ENCODE measurements at places on chromosomes 2 and 18. TPM values are rescaled to one million over a fixed set of nuclear protein-coding genes. Genes with fewer than 3 reads are reported as not detected.

The FTCDNL1 gene
- total RNA-seq, result 2.1 TPM

- no peak overlapping the region for H3K4me3 ChIP-seq
- no peaks in the 10 kb centered on the region for H3K4me1 ChIP-seq
- no peaks in the 10 kb centered on the region for H3K27me3 ChIP-seq
- H3K36me3 ChIP-seq, result peaks cover 69% of the 10 kb centered on the region
- no peak overlapping the region for H3K27ac ChIP-seq
These were observed 79.5 kb downstream of the ITGA4 start for GRCh38 chr2:181536730-181537129.

GRCh38 chr2:41958775-41959174 is 89.0 kb upstream of the PKDCC start:
- H3K4me1 ChIP-seq, result no peaks in the 10 kb centered on the region
- no peak overlapping the region for H3K27ac ChIP-seq
- peaks cover 8% of the 10 kb centered on the region for H3K27me3 ChIP-seq
- no peak overlapping the region for H3K4me3 ChIP-seq

GRCh38 chr18:21115519-21116411 is 4.2 kb upstream of the ROCK1 start:
- DNase-seq, result no peak
- no peak overlapping the region for H3K4me3 ChIP-seq
- H3K27ac ChIP-seq, result no peak overlapping the region
- H3K36me3 ChIP-seq, result no peaks in the 10 kb centered on the region
- peaks cover 14% of the 10 kb centered on the region for H3K4me1 ChIP-seq

The TMEM200C gene
- total RNA-seq, result 0.07 TPM

GRCh38 chr2:10242451-10242850 is 60.3 kb upstream of the HPCAL1 start:
- DNase-seq, result no peak
- no peak overlapping the region for H3K27ac ChIP-seq
- no peaks in the 10 kb centered on the region for H3K4me1 ChIP-seq
- H3K4me3 ChIP-seq, result no peak overlapping the region

The ALLC gene
- not detected for total RNA-seq

GRCh38 chr18:58766164-58766563 is 94.9 kb downstream of the MALT1 start:
- peaks cover 44% of the 10 kb centered on the region for H3K27me3 ChIP-seq
- no peak for DNase-seq
- H3K4me3 ChIP-seq, result no peak overlapping the region
- H3K4me1 ChIP-seq, result peaks cover 17% of the 10 kb centered on the region

The CRYBA2 gene
- not detected for total RNA-seq

GRCh38 chr2:183993052-183993451 is 605.3 kb upstream of the ZNF804A start:
- no peak overlapping the region for H3K4me3 ChIP-seq
- peaks cover 1% of the 10 kb centered on the region for H3K27me3 ChIP-seq
- H3K27ac ChIP-seq, result no peak overlapping the region
- no peaks in the 10 kb centered on the region for H3K4me1 ChIP-seq
- DNase-seq, result no peak

The HRH4 gene
- 1.9 TPM for total RNA-seq

The NT5DC4 gene
- not detected for total RNA-seq

DNA sequence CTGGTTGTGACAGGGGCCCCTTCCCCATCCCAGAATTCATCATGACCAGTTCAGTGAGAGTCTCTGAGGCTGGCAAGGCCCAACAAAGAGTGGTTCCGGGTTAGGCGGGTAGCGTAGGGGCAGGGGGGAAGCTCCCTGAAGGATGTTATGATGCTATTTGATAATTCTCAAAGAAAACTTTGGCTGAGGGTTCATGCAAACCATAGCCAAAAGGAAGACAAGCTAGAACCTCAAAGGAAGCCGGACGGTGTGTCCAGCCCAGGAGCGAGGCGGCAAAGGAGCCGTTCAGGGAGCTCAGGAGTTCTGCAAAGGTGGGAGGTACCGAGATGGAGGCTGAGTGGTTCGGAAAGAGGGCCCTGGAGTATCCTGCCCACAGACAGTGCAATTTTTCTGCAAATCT is 226.8 kb upstream of the RAB6C start:
- no peak for DNase-seq
- H3K36me3 ChIP-seq, result no peaks in the 10 kb centered on the region
- H3K27me3 ChIP-seq, result no peaks in the 10 kb centered on the region

GRCh38 chr2:3780477-3781402 is 77.4 kb downstream of the DCDC2C start:
- no peaks in the 10 kb centered on the region for H3K36me3 ChIP-seq
- peak overlapping the region; percentile 67 for H3K27ac ChIP-seq
- peaks cover 8% of the 10 kb centered on the region for H3K4me1 ChIP-seq
- H3K27me3 ChIP-seq, result peaks cover 15% of the 10 kb centered on the region
- peak; percentile 54 for DNase-seq
- H3K4me3 ChIP-seq, result peak overlapping the region; percentile 5

The HJURP gene
- total RNA-seq, result 40.4 TPM

The RGPD6 gene
- total RNA-seq, result 21.7 TPM

The IKZF2 gene
- total RNA-seq, result 2.8 TPM

- H3K36me3 ChIP-seq, result no peaks in the 10 kb centered on the region
- H3K4me3 ChIP-seq, result no peak overlapping the region
- no peak for DNase-seq
- H3K4me1 ChIP-seq, result no peaks in the 10 kb centered on the region
- no peaks in the 10 kb centered on the region for H3K27me3 ChIP-seq
- H3K27ac ChIP-seq, result no peak overlapping the region
These were observed 26.8 kb downstream of the SH3BP4 start for GRCh38 chr2:234978466-234979203.

DNA sequence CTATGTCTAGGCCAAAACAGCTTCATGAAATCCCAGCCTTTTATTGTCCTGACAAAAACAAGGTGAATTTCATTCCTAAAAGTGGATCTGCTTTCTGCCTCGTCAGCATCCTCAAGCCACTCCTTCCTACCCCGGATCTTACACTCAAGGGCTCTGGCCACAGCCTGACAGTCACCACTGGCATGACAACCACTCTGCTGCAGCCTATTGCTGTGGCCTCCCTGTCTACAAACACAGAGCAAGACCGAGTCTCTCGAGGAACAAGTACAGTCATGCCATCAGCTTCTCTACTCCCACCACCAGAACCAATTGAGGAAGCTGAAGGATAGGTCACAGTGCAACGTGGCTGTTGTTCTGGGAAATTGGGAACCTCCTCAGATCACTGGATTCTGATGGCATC is 106.1 kb downstream of the ICA1L start:
- H3K4me1 ChIP-seq, result peaks cover 22% of the 10 kb centered on the region
- no peak overlapping the region for H3K27ac ChIP-seq
- H3K27me3 ChIP-seq, result no peaks in the 10 kb centered on the region
- no peak for DNase-seq
